T-helper 22 cell (primary cell): ENCODE measurements at places on chromosomes 3 and 15.

- no peak for DNase-seq
These were observed 52.5 kb upstream of the AMOTL2 start for GRCh38 chr3:134426660-134427181.

DNA sequence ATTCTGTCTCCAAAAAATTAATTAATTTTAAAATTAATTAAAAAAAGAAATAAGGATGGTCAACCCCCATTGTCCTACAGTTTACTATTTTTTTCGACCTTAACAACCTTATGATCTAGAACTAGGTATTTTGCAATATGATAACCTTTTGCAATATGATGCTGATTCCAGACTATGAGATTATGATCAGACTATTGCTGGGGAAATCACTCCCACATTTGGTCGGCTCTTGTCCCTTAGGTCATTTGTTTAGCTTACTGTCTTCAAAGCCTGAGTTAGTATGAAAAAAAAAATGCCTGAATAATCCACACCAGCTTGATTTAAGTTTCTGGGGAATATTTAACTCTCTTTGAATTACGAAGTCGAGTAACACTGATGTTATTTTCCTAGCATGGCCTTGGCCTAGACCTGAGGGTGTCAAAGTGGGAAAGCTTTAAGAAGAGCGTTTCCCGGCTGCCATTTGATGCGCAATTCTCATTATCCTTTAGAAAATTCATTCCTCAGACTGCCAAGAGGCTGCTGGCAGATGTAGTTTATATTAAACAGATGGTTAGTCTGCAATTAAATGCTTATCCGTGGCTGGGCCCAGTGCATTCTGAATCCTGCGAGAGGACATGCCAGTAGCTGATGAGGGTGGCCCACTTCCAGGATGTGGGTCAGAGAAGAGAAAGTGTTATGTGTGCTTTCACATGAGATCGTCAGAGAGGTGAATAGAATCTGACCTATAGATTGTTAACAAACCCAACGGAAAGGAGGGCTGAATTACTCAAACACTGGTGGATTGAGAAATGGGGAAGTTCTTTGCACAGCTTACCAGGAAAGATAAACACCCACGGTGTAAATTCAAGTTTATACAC is 496.0 kb upstream of the THBS1 start:
- no peak for DNase-seq

DNA sequence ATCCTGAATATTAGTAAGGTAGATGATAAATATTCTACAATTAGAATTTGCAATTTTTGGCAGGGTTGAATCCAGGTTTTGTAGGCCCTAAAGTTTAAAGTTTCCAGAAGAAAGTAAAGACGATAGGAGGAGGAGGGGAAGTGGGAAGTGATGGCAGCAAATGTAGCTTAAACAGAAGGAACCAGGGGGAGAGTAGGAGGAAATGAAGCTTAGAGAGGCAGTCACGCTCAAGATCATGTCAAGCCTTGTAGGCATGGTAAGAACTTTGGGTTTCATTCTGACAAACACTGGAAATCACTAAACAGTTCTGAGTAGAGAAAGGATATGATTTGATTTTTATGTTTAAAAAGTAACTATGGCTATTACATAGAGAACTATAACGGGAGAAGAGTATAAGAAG is 63.9 kb downstream of the NR2E3 start:
- no peak for DNase-seq

DNA sequence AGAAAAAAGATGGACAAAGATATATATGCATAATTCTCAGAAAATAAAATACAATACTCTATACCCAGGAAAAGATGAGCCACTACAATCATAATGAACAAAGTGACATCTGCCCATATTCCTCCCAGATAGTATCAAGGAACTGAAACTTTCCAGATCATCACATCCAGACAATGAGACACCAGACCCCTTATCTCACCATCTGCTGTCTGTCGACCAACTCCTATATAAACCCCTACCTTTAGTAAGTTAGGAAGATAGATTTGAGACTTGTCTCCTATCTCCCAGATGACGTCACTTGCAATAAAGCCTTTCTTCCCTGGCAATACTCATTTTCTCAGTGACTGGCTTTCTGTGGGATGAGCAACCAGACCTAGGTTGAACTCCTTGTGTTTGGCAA is 1071.6 kb downstream of the PLOD2 start:
- no peak for DNase-seq

DNA sequence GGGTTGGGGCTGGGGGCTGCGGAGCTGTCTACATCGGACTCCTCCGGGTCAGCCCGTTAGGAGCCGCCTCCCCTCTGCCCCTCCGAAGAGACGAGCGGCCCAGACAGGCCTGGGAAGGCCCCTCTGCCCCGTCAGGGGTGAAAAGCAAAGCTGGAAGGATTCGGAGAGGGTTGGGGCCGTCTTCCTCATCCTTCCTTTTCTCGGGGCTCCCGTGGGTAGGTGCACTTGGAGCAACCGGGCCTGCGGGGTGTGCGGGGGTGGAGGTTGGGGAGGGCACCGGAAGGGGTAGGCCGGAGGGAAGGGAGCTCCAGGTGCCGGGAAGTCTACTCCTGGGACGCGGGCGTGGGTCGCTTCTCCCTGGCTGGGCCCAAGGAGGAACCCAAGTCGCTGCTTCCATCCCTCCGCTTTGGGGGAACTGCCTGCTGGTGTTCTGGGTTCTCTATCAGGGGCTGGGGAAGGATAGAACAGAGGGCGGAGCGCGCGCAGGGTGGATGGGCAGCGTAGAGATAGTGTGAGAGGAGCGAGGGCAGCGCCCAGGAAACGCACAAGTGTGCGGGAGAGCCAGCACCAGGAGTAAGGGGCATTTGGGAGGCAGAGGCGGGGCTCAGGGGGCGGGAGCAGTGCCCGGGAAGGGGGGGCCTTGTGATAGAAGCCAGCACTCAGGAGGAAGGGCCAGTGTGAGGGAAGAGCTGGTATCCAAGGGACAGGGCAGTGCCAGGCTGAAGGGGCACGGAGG is 590 bp downstream of the POLR2H start:
- peak; percentile 28 for DNase-seq

DNA sequence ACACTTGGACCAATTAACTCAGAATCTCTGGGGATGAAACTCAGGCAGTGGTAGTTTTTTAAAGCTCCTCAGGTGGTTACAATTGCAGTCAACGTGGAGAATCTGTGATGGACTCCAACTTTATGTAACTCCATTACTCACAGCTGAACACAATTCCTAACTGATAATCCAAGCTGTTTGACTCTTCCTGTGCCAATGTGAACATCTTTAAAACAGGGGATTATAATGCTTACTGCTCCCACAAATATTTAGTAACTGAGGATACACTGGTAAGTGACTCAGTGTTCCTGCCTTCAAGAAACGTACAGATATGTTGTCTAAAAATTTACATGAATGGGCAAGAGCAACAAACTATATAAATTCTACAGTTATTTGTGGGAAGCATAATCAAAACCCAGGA is 85.6 kb downstream of the OSBPL10 start:
- no peak for DNase-seq

- no peak for DNase-seq
These were observed 193.4 kb downstream of the SUCLG2 start for GRCh38 chr3:67460841-67461510.

DNA sequence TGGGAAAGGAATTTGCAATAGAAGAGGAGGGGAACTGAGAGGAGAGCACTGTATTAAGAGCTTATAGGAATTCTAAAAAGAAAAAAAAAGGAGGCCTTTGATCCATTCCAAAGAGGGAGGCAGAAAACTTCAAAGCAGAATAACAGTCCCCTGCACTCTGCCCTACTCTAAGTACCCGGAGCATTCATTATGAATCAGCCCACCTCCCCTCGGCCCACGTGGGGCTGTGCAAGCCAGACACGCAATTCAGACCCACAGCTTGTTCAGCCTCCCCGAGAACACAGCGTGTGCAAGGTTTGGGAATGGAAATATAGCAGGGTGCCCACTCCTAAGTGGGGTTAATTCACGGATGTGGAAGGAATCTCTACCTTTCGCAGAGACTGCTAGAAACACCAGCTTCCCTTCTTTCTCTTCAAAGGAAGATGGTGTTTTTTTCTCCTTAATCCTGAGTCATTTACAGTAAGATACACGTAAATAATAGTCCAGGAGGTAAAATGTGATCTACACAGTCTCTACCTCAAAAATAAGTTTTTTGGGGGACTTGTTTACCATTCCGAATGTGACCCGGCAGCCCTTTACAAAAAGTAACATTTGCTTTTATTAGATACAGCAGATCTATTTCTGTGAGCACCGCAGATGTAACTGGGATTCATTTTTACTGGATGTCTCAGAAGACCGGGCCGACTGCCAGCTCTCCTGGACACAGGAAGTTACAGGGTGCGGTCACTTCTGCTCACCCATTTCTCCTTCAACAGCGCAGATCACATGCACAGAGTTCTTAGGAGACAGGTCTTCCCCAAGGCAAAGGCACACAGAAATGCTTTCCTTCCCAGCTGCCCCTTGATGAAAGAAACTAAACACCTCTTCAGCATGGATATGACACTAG is 768.5 kb upstream of the CFAP20DC start:
- no peak for DNase-seq

- no peak for DNase-seq
These were observed 135.8 kb downstream of the FNDC3B start for GRCh38 chr3:172175254-172175599.

- no peak for DNase-seq
These were observed 27.2 kb upstream of the PIGZ start for GRCh38 chr3:196995646-196996355.

- DNase-seq, result no peak
These were observed 26.2 kb downstream of the IFT80 start for GRCh38 chr3:160372780-160373179.

GRCh38 chr3:65669163-65669875 is 369.4 kb downstream of the MAGI1 start:
- no peak for DNase-seq

- no peak for DNase-seq
These were observed 174.0 kb upstream of the PRICKLE2 start for GRCh38 chr3:64399205-64399800.

GRCh38 chr3:127428344-127428997 is 140.6 kb upstream of the PRR20G start:
- no peak for DNase-seq

GRCh38 chr3:113212150-113212843 is 940 bp downstream of the BOC start:
- DNase-seq, result no peak

DNA sequence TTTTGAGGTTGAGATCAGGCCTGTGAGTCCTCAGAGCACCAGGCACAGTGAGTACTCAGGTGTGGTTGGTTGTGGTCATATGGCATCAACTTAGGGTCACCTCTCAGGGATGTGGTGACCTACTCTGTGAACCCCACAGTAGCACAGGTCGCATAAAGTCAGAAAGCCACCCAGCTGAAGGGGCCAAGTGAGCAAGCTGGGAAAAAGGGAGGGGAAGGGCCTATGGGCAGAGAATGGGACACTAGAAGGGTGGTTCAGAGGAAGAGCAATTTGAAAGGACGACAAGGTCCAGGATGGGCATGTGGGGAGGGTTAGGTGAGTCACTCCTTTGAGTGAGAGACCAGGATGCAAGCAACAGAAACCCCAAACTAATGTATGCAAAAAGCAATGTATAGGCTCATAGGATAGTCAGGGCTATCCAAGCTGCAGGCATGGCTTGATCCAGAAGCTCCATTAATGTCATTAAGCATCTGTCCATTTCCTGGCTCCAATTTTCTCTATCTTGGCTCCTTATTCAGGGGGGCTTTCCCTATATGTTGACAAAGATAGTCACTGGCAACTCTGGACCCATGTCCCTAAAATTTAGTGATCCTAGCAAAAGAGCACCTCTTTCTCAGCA is 33.5 kb downstream of the HMCES start:
- no peak for DNase-seq

GRCh38 chr15:84975871-84976351 is 5.7 kb upstream of the PDE8A start:
- no peak for DNase-seq

- no peak for DNase-seq
These were observed 189.3 kb downstream of the NFKBIZ start for GRCh38 chr3:102038477-102039142.

- DNase-seq, result no peak
These were observed 20.5 kb upstream of the RGMA start for GRCh38 chr15:93109336-93110102.

- no peak for DNase-seq
These were observed 35.3 kb downstream of the PBRM1 start for GRCh38 chr3:52650439-52650838.

DNA sequence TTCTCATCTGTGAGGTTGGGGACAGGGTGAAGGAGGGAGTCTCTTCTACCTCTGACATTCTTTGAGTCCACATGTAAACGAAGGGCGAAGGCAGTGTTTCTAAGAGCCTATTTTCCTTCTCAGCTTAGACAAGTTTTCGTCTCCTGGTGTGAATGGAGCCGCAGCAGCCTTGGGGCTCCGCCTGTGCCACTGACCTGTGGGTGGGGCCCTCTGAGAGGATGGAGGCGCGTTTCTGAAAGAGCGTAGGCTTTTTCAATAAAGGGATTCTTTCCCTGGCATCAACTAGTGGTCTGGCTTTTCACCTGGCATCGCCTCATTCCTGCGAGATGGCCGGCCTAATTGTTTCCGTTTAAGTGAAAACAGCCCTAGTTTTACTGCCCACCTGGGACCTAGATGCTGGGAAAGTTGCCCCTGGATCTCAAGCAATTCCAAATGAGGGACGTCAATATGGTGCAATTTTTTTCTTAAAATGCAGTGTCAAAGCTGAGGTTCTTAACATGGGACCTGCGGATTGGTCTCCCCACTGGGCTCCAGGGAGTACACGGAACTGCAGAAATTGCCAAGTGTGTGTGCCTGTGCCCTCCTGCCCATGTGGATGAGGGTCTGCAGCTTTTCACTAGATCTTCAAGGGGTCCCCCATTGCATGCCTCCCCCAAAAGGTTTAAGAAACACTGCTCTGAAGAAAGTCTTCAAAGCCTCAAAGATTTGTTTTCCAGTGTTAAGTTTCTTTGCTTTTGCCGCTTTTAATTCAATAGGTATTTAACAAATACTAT is 958 bp downstream of the GLDN start:
- no peak for DNase-seq

- DNase-seq, result no peak
These were observed 234.3 kb downstream of the SHOX2 start for GRCh38 chr3:157871838-157872460.

DNA sequence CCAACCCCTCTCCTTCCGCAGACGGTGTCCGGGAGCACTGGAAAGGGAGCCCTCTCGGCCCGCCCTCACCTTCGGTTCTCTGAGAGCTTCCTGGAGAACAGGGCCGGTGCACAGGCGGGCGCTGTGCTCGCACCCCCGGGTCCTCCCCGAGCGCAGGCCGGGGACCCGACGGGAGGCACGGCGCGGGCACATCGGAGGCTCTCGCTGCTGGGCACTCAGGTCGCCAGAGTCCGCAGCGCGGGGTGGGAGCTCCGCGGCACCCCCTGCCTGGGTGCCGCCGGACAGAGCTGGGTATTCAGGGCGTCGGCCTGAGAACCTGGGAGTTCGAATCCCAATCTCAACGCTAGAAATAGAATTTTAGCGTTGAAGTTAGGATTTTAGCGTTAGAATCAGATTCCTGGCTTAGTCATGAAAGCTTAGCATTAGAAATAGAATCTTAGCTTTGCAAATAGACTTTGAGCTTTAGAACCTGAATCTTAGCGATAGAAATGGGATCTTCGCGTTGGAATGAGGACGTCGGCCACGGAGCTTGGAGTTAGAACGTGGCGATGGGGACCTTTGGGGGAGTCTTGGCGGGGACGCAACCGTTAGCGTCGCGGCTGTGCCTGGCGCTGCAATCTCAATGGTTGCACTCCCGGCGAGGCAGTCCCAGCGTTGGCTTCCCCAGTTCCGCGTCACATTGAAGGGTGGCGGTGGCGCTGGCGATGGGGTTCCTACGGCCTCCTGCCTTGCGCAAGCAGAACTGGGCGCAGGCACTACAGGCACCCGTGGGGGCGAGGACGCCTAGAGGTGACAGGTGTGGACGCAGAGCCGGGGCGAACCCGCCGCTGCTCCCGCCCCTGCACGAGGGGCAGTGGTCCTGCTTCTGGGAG is 549 bp downstream of the TRH start:
- no peak for DNase-seq
